ENCODE measurements at places on chromosomes 3 and 15.
A peak's percentile ranks its signal among the peaks of the same experiment; 100 is the strongest.

DNA sequence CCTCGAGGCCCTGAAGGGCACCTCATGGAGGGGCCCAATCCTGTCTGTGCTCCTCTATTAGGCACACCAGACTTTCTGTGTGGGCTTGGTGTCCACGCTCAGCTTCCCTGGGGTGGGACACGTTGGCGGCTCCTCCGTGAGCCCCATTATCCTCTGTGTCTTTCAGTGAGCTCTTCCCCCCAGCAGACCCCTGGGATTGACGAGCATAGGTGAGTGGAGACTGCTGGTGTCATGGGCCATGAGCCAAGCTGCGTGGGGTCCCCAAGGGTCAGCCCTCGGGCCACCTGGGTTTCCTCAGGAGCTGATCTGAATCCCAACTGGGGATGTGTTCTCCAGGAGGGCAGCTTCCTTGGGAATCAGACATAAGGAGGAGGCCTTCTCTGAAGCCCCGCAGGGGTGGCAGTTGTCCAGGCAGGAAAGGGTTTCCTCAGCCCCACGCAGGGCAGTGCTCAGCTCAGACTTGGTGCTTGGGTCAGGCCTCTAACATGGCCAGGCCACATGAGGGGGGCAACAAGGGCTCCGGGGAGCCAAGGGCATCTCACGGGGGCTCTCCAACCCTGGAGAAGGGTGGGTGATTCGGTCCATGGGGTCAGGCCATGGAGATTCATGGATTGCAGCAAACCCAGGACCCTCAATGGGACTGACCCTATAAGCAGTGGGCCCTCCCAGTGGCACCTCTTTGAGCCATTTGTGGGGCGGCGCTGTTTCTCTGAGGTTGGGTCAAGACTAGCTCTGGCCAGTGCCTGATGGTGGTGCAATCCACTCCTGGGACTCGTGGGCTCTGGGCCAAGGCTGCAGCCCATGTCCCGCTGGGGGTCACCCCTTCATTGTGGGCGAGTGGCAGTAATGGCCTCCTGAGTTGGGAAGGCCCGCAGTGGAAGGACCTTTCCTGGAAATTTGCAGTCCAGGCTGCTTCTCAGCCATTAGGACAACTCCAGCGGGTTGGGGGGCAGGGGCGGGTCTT, 222.5 kb downstream of the SNRPN start:
- peak; percentile 9 for DNase-seq

GRCh38 chr3:171660188-171660587, 150.1 kb downstream of the PLD1 start:
- no peak for DNase-seq

DNA sequence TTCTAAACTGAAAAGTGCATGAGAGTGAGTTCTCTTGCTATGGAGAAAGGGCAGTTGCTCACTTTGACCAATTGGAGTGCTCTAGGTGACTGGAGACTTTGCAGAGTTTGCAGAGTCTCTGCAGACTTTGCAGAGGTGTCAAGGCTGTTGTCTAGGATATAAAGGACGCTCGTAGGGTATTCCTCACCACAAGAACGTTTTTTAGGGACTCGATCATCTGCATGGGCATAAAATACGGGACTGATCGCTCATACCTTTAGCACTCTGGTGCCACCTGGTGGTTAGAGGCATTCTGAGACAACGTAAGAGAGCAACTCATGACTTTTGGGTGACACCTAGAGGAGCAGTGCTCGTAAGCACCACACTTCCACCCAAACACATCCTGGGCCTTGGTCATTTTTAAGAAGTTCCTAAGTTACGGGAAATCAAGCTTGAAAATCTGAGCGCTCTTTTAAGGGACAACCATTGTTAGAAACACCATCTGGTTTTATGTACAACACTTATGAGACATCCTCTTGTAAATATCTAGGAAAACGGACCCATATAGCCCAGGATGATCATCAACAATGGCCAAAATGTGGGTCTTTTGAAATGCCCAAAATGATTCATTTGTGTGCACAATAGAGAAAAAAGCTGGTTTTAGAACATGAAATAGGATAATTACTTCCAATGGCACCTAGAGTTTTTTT, 51.6 kb upstream of the XCR1 start:
- peak; percentile 88 for DNase-seq

GRCh38 chr3:85303156-85303555, 344.4 kb downstream of the CADM2 start:
- DNase-seq, result no peak

DNA sequence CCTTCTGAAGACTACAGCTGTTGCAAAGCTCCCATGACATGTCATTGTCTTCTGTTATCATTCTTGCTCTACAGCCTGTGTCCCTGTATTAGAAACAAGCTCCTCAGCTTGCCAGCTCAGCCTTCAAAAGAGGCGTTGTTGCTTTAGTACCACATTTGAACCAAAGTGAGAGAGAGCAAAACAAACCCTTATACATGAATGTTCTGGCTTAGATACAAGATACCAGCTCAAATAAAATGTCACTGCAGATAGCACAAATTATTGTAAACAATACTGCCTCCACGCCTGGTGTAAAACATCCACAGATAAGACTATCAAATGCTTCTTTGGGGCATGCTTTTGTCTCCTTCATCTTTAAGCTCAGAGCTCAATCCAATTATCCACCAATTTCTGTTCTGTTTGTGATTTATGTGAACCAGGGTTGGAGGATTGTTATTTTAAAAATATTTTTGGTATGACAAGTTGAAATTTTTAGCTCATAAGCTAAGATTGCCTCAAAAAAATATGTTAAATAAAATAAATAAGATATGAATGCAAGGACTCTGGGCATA, 403.6 kb upstream of the CDIN1 start:
- no peak for DNase-seq

GRCh38 chr15:90035095-90035839, 34.1 kb downstream of the ZNF710 start:
- DNase-seq, result peak; percentile 33

DNA sequence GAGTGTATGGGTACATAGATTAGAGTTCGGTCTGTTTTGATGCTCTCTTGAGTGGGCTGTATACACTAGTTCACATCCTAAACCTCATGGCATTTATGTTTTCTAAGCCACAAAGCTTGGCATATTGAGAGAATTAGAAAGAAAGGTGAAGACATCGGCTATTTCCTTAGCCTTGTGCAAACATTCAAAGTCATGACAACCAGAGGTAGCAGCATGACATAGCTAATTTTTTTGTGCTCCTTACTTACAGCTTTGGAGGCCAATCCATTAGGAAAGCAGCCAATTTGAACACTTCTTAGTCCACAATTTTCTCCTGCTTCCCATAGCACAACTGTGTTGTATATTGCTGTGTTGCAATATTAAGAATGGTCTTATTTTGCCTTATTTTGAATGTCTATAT, 21.5 kb upstream of the AADAC start:
- DNase-seq, result no peak

GRCh38 chr3:12773030-12773709, 14.1 kb upstream of the TMEM40 start:
- no peak for DNase-seq

DNA sequence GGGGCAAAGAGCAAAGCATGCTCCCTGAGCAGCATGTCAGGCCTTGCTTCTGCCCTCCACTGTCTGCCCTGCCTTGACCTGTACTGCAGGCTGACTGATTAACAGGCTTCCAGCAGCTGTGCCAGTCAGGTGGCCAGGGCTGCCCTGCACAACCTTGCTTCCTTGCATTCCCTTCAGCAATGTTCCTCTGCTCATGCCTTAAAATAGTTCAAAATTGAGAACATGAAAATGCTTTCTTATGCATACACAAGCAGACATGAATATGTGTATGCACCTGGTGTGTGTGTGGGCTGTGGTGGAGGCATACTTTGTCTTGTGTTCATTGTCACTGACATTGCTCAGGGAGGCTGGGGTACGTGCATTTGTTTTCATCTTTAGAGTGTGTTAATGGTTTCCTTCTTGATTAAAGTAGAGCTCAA, 1.2 kb upstream of the SLC22A13 start:
- no peak for DNase-seq

DNA sequence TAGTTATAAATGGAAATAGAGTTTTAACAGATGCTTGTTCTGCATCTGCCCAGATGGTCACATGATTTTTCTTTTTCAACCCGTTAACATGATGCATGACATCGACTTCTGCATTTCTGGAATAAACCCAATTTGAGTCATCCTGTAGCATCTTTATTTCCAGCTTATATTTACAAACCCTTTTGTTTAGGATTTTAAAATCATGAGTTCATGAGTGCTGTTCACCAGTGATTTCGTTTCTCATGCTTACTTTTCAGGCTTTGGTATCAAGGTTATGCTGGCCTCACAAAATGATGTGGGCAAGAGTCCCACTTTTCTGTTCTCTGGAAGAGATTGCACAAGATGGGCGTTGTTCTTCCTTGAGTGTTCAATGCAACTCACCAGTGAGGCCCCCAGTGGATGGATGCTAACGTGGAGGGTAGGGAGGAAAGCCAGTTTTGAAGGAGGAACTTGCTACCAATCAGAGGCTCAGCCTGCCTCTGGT, 5.2 kb downstream of the HRH1 start:
- peak; percentile 69 for DNase-seq

DNA sequence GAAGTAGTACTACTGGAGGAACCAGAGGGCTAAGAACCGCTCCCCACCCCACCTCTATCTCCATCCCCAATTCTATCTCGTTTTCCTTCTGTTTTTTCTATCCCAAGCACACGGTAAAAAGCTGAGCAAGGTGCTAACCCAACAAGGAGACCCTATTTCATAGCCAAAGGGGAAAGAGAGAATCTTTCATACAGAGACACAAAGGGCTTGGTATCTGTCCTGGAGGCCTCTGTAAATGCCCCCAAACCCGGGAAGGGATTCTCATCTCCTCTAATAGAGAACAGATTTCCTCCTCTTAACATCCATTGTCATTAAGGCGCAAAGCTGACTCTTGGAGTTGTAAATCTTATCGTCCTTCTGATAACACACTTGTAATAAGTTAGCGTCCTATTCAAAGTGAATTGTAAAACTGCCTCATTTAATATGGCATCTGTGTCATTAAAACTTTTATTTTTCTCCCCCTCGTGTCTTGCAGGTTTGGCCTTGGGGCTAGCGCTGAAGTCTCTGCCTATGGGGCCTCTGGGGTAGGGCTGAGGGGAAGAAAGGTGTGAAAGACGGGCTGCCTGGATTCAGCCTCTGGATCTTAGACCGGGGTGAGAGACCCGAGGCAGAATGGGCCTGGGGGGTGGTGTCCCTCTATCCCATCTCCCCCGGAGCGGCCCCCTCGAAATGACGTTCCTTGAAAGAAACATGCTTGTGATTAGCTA, 12.1 kb downstream of the NR2F2 start:
- DNase-seq, result peak; percentile 54

GRCh38 chr3:116263842-116264545, 181.3 kb downstream of the LSAMP start:
- no peak for DNase-seq

DNA sequence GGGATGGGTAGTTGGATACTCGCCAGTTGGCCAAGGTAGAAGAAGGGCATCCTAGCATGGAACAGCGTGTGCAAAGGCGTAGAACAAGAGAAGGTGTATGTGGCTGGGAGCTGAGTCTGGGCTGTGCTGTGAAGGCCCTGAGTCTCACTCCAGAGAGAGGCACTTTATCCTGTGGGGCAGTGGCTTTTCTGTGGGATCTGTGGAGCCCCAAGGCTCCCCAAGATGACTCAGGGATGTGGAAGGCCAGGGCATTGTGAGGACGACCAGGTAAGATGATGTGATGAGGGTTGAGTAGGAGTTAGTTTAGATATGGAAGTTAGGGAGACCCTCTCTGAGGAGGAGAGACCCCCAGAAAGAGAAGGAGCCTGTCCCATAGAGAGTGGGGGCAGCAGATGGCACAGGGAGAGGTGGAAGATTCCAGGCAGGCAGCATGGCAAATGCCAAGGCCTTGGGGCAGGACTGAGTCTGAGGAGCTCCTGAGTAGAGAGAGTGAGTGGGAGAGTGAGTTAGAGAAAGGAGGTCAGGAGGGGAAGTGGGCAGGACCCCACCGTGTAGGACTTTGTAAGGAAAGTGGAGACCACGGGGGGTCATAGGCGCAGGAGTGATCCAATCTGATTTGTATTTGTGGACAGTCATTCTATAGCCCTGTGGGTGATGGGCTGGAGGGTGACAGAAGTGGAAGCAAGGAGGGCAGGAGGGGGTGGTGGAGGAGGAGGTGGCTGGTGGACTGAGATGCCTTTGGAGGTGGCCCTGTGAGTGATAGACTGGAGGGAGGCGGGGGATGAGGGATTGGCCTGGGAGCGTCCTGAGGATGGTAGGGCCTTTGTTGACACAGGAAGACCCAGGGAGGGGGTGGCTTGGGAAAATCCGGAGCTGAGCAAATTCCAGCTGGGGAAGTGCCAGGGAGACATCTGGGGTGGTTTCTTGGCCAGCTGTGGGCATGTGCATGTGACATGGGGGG, 50.3 kb downstream of the FBLN2 start:
- no peak for DNase-seq

GRCh38 chr15:78808550-78808949, 2.7 kb downstream of the ADAMTS7 start:
- DNase-seq, result no peak

GRCh38 chr3:38890426-38890825, 74.4 kb upstream of the SCN10A start:
- no peak for DNase-seq

- DNase-seq, result no peak
These were observed 17.1 kb downstream of the CACNA2D2 start for GRCh38 chr3:50486219-50486888.

DNA sequence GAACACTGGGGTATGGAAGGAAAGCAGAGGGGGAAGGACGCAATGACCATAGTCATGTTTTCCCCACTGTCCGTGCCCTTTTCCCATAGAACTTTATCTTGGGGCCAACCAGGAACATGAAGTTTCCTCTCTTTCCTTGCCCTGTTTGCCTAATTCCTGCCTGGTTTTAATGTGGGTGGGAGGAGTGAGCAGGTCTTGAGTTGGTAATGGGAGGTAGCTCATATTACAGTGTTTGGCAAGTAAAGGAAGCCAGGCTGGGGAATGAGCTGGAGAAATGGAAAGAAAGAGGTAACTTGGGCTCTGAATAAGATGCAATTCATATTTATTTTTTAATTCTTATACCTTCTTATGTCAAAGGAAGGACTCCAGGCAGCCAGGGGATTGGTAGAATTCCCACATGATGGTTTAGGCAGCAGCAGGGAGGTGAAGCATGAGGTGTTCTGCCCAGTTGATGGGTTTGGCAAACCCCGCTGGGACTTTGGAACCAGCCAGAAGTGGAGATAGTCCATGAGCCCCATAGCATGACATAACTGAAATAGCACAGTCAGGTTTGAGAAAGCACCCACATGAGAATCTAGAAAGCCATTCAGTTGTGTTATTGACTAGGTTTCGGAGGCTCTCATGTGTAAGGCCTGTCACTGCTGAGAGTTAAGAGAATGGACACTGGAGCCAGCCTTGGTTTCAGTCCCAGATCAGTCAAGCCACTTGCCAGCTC, 60.0 kb downstream of the CCK start:
- no peak for DNase-seq

DNA sequence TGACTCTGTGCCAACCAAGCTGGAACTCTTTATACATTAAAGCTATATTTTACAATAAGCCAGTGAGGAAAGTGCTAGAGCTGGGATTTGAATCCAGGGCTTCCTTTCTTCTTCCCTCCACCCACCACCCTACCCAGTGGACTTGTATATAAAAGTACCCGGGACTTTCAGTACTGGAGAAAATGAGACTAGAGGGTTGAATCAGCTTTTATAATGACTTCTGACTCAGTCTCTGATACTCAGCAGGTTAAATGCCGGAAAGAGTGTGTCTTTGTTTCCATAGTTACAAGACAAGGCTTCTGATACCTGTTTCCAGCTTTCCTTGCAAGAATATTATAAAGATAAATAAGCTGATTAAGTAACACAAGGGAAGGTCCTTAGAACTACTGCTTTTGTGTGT, 80.9 kb downstream of the FRMD4B start:
- DNase-seq, result no peak

Data from uterus (tissue), 4 donors.